Vagina (tissue), 2 donors: ENCODE measurements at places on chromosomes 4 and X. TPM values are rescaled to one million over a fixed set of nuclear protein-coding genes. Genes with fewer than 3 reads are reported as not detected.
A peak's percentile ranks its signal among the peaks of the same experiment; 100 is the strongest.

GRCh38 chrX:1535241-1536041 lies 1.5 kb downstream of the P2RY8 start:
- peak; percentile 69 for DNase-seq

- no peak for DNase-seq
Measured at GRCh38 chr4:37763831-37764230, 62.7 kb upstream of the PGM2 start.

DNA sequence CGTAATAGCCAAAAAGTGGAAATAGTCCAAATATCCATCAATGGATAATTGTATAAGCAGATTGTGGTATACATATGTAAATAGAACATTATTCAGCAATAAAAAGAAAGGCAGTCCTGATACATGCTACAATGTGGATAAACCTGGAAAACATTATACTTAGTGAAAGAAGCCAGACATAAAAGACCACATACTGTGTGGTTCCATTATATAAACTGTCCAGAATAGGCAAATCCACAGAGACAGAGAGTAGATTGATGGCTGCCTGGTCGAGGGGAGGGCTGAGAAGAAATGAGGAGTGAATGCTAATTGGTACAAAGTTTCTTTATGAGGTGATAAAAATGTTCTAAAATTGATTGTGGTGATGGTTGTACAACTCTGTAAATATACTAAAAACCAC lies 397.4 kb upstream of the RPS6KA3 start:
- no peak for DNase-seq

DNA sequence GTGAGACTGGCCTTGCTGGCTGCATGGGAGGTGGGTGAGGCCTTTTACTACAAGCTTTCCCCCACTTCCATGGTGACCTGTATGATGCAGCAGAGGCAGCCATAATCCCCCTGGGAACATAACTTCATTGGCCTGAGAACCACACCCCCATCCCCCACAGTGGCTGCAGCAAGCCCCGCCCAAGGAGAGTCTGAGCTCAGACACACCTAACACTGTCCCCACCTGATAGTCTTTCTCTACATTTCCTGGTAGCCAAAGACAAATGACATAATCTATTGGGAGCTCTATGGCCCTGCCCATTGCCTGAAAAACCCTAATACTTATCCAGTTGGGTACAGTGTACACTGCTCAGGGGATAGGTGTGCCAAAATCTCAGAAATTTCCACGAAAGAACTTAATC lies 62.6 kb downstream of the GLUD2 start:
- DNase-seq, result no peak

DNA sequence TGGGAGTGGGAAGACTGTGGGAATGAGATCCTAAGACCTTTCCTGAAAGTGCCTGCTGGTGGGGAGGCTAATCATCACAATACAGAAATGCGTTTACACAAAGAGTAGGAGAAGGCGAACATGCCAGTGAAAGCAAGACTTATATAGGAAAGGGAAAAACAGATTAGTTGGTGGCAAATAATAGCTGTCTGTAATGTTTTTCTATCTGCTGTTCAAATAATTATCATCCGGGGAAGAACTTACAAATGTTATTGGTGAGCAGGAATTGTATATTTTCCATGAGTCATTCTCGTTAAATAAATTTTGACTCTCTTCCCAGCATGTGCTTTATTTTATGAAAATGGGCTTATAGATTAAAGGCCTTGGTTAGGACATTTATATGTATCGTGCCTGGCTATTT lies 196.5 kb downstream of the ARHGAP10 start:
- DNase-seq, result no peak

DNA sequence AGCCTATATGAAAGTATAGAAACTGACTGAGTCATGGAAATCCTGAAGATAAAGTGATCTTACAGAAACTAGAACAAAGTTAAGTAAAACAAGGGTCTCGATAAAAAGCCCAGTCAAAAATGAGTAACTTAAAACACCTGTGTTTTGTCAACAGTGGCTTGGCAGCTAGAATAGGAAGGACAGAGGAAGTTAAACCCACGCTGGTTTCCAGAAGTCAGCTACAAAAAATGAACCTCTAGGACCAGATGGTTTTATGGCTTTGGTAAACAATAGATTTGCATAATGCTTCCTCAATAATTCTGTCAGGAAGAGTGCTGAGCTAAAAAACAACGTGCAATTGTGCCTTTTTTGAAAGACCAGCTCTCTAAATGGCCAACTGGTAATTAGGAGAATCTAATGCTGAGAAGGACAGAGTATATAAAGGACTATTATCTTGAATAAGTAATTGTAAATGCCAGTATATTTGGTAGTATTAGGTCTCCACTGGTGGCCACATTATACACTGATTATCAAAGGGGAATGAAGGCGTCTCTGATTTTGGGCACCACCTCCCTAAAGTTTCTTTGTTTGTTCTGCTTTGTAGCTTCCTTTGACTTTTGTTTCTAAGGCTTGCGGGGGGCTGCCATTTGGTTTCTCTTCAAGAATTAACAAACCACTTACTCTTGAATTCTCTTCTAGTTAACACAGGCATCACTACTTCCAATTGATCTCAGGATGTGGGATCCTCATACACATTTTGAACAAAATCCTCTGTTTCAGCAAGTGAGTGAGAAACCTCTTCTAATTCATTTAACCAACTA lies 72.2 kb upstream of the PPP3CA start:
- no peak for DNase-seq

The ZNF732 gene
- total RNA-seq, result 0.98 TPM

DNA sequence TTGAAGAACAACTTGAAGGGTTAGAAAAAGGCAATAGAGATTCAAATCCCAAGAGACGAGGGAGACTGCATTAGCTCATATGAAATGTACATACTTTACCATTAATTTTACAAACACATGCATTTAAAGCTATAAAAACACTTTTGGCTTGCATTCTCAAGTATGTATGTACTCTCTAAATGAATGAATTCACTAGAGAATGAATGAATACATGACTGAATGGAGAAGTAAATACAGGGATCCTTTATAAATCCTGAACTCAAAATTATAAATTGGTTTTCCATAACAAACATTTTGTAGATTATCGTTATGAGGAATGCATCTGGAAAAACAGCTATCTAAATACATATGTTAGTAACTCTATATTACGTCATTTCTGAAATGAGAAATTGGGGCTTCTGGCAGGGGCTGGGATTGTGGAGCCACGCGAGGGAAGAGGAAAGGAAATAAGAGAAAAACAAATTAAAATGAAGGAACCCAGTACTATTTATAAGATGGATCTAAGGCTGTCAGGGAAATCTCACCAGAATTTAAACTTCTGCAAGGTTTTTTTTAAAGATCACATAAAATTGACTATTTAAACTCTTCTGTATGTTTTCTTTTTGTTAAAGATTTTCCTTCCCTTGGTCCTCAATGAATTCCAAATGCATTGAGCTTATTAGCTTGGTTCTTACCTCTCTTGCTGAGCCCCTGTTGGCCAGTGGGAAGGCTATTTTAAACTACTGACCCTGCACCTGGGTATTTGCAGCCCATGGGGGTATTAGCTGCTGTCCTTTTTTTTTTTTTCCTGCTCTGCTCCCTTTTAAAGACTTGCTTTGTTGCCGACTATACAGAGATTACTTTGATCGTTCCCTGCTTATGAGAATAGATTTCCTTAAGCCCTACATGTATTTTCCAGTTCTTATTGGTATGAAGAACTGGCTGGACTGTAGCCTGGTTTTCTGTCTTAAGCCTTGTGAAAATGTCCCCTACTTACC lies 207.8 kb downstream of the ADGRL3 start:
- no peak for DNase-seq

DNA sequence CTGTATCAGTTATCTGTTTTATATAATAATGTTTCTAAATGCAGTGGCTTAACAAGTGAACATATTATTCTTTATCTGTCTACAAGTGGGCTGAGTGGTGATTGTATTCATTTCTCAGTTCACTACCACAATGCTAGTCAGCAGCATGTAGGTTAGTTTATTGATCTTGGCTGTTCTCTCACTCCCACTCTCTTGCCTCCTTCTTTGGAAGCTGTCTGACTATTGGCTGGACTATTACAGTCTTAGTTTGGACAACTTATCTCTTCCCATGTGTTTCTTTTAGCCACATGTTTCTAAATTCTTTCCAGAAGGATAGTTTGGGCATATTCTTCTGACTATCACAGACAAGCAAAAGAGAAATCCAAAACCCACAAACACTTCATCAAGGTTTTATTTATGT lies 459.5 kb upstream of the AGA start:
- DNase-seq, result no peak

The TMEM271 gene
- total RNA-seq, result 0.25 TPM
